ENCODE measurements at places on chromosomes 3 and 15.

DNA sequence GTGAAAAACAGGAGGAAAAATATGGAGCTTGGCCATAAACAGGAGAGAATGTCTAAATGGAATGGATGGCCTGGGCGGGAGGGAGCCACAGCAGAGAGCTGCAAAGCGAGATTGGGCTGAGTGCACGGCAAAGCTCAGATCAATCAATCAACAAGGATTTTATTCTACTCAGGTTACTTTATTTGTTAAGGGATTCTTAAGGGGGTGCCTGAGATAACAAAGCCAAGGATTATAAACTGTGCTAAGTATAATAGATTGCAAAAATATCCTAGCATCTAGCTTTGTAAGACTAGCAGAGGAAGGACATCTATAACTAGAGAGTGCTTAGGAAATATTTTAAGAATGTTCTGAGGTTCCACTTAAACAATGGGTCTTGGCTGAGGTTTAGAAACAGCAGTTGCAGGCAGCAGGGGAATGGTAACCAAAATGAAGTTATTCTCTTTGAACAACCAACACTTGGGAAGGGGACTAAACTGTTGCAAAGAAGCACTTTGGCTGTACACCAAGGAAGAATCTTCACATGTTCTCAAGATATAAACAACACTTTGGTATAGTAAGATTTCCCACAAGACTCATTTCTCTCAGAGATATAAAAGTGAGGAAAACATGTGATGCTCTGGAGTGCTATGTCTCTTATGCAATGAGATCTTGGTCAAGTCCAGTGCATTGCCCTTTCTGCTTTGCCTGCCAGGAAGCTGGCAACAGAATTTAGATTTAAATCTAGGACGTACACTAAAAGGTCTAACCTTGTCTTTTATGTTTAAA is 35.5 kb downstream of the TMEM212 start:
- DNase-seq = no peak

DNA sequence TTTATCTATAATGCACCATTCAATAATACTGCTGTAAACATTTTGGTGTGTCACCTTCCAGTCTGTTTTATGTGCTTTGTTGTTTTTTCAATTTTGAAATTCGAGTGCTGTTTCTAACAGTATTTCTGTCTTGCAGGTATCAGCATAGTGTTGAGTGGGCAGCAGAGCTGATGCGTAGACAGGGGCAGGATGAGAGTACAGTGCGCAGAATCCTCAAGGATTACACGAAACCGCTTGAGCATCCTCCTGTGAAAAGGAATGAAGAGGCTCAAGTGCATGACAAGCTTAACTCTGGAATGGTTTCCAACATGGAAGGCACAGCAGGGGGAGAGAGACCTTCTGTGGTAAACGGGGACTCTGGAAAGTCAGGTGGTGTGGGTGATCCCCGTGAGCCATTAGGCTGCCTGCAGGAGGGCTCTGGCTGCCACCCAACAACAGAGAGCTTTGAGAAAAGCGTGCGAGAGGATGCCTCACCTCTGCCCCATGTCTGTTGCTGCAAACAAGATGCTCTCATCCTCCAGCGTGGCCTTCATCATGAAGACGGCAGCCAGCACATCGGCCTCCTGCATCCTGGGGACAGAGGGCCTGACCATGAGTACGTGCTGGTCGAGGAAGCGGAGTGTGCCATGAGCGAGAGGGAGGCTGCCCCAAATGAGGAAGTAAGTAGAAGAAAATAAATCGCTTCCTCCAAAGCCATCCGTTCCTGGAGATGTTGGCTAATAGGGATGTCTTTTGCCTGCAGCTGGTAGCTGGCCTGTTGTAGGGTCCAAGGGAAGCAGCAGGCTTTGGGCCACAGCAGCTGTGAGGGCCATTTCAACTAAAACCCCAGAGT is 19.1 kb downstream of the TSEN2 start:
- no peak for DNase-seq

DNA sequence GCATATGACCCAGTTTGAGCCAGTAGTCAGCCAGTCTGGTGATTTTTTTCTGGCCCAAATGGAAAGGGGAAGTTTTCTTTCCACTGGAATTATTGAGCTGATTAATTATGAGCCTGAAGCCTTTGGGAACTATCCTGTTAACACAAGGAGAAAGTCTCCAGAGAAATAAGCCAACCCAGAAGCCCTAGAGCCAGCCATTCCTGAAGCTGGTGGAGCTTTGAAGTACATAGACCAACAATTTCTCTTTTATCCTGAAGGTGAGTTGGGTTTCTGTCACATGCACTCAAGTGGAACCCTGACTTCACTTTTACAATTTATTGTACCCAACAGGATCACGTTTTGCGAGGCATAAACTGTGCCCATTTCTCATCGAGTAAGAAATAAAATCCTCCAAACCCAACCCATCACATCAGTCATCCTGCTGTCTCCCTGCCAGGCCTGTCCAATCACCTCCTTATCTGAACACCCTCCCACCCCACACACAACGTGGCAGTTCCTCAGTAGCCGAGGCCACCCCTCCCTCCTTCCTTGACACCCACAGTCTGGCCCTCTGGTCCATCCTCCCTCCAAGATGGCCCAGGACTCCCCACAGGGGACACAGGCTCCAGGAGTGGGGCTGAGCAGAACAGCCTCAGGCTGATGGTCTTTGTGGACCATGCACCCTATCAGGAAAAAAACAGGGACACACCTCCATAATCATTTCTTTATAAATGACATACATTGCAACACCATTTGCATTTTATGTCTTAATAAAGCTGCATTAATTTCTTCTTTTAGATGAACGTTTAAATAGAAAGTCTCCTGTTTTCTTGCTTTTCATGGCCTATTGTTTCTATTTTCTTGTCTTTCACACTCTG is 55.7 kb upstream of the GATA2 start:
- no peak for DNase-seq

GRCh38 chr3:180382638-180383180 is 219.3 kb upstream of the TTC14 start:
- no peak for DNase-seq

DNA sequence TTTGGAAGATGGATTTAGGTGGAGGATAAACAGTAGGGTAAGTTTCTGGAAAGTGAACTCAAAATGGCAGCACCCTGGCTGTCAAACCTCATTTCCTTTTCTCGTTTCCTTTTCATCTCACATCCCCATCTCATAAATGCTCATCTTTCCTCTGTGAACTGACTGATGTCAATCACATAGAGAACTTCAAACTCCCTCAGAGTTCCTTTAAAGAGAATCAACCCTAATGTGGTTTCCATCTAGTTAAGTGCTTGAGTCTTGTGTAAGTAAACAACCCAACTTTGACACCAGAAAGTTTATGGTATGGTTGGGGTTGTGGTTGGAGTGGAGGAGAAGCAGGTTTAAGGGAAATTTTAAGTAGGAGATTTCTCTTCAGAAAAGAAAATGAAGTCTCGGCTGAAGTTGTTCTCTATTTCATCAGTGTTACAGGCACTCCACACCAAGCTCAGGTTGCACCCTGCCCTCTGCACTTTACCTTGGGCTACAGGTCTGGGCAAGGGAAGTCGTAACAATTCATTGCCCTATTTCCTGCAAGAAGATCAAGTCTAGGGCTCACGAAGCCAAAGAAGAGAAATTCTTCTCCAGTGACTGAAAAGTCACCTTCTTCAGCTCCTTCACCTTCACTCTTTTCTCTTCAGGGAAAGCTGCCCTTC is 34.4 kb upstream of the TNIK start:
- peak; percentile 37 for DNase-seq

- no peak for DNase-seq
Observed at GRCh38 chr3:181457190-181457589, 254.5 kb upstream of the SOX2 start.

- no peak for DNase-seq
Observed at GRCh38 chr3:39474126-39474515, 6.6 kb downstream of the MOBP start.

- no peak for DNase-seq
Observed at GRCh38 chr3:185279587-185280138, 25.8 kb upstream of the EHHADH start.

GRCh38 chr3:37668431-37668817 is 193.3 kb upstream of the CTDSPL start:
- no peak for DNase-seq

DNA sequence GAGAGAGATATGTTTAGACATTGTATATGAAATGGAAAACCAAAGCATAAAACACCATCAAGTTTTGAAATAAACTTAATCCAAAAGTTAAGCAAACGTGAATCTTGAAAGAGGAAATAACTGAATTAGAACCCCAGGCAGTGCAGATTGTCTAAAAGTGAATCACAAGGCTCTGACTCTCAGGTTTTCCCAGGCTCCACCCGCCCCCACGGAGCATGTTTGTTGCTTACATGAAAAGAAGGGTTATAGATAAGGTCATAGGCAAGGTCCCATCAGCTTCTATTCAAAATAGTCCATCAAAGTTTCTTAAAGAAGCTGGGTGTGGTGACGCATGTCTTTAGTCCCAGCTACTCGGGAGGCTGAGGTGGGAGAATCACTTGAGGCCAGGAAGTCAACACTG is 29.0 kb upstream of the SLMAP start:
- no peak for DNase-seq
